Activated naive CD8-positive, alpha-beta T cell treated with anti-CD3 and anti-CD28 coated beads, Interleukin-2, amount 10 ng/mL, durations not matched to agents 7 days and 5 days (primary cell): ENCODE measurements at places on chromosomes 1 and 21.

DNA sequence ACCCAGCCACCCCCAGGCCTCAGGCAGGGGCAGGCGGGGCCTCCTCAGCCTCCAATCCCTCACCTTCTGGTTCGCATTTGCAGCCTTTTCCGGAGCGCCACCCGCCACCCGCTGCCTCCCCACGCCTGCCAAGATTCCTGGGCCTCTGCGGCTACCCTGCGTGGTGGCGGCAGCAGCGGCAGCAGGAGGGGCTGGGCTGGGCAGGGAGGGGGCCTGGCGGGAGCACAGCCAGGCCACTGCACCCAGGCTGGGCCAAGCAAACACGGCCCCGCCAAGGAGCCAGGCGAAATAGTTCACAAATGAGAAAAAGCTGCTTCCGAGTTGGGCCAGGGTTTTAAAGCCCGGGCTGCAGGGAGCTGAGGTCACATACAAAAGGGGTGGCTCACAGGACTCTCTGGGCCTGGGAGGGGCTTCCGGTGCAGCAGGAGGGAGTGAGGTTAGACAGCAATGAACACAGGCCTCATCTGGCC, 9.8 kb downstream of the COL8A2 start:
- DNase-seq: no peak

GRCh38 chr1:43234267-43234666, 35.5 kb upstream of the TMEM125 start:
- DNase-seq: no peak

- peak; percentile 56 for DNase-seq
Measured at GRCh38 chr21:42614396-42614795, 39.0 kb upstream of the PDE9A start.

DNA sequence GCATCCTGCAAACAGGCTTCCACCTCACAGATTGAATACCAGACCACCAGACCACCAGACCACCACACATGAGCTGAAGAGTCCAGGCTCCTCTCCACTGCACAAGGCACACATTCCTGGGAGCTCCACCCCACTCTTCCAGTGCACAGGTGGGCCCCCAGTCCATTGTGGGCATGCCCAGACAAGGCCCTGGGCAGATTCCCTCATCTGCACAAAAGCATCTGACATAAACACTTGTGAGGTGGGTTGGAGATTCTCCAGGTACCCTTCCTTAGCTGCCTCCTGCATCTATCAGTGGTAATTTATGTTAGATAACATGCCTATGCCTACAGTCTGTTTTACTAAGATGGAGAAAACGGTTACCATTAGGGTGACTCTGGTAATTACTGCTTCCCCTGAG, 11.6 kb upstream of the CTBS start:
- no peak for DNase-seq

DNA sequence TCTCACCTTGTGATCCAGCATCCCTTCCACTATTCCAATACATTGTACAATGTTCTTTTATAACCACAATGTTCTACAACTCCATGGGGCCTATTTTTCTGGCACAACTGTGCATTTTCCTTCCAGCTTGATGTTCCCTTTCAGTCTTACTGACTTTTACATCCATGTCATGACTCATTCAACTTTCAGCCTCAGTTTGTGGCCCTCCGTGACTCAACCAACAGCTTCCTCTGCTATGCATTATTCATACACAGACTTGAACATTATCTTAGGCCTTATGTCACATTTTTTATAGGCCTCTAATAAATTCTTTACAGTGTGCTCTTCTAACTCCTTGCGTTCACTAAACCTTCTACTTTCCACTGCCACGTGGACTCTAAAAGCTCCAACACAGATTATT, 119.4 kb upstream of the PRMT6 start:
- DNase-seq: no peak

DNA sequence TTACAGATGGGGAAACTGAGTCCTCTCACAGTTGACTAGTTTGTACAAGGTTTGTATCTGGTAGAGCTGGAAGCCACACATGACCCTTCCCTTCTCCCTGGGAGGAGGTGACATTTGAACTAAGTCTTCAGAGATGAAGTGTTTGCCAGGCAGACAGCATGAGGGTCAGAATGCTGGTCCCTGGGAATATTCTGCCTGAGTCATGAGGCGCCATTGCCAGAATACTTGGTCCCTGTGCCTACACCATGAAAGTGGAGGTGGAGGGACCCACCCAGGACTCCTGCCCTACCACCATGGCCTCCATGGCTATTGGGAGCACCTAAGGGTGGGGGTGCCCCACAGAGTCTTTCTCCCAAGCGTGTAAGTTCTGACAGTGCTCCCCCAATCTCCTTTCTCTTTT, 7.0 kb downstream of the RPS6KA1 start:
- DNase-seq: no peak

GRCh38 chr1:33137800-33138199, 44.0 kb downstream of the TRIM62 start:
- DNase-seq: peak; percentile 63

- no peak for DNase-seq
Measured at GRCh38 chr1:22808676-22809483, 98.2 kb downstream of the EPHB2 start.

DNA sequence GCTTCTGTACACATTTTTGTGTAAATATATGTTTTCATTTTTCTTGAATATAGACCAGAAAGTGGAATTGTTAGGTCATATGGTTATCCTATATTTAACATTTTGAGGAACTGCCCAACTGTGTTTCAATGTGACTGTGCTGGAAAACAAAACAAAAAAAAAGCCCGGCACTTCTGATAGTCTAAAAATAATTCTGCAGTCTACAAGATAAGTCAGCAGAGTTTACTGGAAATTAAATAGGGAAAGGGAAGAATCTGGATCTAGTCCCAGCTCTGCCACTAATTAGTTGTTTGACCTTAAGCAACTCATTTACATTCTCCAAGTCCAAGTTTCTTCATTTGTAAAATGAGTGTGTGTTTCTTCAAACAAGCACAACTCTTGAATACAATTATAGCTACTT, 869.1 kb upstream of the B3GALT2 start:
- DNase-seq: no peak

DNA sequence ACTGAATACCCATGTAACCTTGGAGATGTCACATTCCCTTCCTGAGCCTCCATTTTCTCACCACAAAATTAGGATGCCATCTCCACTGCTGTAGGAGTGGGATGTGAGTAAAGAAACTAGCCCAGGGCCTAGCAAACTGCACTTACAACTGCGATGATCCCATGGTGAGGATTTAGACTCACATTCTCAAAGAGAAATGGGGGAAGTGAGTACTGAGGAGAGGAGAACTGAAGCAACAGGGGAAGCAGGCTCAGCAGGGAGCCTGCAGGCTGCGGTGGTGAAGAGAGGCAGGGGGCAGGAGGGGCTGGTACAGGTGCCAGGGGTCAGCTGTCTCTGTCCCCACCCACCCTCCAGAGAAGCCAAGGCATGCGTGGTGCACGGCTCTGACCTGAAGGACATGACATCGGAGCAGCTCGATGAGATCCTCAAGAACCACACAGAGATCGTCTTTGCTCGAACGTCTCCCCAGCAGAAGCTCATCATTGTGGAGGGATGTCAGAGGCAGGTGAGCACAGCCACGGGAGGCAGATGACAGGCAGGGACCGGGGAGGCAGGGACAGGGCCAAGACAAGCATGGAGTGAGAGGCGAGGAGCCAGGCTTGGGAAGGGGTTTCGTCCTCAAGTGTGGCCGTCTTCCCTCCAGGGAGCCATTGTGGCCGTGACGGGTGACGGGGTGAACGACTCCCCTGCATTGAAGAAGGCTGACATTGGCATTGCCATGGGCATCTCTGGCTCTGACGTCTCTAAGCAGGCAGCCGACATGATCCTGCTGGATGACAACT, 16.4 kb upstream of the ATP1A4 start:
- no peak for DNase-seq

- DNase-seq: no peak
Measured at GRCh38 chr1:102572637-102573036, 535.7 kb downstream of the COL11A1 start.

DNA sequence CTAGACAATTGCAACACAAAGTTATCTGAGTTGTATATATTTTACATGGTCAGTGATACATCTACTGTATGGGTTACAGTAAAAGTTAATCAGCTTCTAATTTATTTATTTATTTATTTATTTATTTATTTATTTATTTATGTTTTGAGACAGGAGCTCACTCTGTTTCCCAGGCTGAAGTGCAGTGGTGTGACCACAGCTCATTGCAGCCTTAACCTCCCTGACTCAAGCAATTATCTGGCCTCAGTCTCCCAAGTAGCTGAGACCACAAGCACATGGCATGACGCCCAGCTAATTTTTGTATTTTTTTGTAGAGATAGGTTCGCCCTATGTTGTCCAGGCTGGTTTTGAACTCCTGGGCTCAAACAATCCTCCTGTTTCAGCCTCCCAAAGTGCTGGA, 241.6 kb downstream of the PTPRC start:
- DNase-seq: no peak

DNA sequence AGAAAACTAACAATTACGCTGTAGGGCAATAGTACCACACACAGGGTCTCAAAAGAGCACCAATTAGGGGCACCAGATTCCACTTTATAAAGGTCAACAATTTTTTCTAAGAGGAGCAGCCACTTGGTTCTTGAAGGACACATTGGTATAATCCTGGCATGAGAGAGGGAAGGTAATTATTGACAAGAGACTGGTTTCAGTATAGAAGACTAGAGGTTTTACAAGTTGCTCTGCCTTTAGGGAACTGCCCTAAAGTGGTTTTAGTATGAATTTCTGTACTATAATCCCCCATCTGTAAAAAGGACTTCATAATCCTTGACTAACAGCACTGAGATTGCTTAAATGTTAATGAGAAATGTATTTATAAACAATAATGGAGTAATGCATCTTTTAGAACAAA, 648.5 kb upstream of the PTBP2 start:
- DNase-seq: no peak

DNA sequence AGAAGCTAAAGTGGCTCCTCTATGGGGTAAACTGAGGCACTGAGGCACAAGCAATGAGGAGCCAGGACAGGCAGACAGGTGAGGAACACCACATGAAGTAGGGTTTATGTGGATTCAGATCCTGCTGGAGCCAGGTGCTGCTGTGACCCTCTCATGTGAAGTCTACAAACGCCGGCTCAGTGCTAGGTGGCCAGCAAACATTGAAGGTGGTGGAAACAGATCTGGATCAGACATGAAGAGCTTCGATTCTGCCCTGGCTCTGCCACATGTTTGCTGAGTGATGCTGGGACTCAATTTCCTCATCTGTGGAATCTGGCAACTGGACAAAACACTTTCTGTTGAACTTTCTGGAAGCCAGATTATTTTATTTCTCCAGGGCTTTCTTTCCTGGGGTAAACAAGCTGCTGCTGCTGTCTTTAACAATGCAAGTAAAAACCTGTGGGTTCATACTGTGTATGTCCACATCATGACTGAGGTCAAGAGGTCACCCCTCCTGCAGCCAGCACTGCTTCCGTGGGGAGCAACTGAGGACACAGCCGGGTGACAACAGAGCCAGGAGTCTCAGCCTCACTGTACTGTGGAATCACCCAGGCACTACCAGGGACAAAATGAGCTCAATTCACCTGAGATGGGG, 33.3 kb downstream of the HMGB4 start:
- no peak for DNase-seq

GRCh38 chr1:18108299-18109057, 880 bp downstream of the IGSF21 start:
- no peak for DNase-seq

DNA sequence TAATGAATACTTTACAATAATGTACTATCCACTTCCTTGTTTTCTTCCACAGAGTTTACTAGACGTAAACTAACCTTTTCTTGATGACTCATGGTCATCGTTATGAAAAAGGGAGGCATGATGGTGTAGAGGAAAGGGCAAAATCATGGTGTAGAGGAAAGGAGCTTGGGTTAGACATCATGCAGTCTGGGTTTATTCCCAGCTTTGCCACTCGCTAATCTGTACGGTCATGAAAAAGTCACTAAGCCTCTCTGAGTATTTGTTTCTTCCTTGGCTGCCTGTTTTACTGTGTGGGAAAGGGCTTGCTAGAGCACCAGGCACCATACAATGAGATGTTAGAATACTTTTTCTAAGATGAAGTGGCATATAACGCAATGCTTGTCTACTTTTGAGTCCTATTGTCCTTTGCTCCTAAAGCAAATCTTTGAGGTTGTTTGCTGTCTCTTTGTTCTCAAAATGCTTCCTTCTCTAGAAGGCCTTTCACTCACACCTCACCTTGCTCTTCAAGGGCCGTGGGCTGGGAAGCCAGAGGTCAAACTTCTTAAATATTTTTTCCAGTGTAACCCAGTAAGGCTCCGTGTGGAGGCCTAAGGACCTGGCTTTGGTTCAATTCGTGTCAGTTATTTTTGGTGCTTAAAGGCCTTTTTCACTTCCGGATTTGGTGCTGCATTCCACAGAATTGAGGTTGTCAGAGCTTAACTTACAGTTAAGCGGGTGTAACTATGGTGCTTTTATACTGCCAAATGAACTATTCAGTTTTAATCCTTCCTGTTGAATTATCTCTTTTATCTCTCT, 9.9 kb upstream of the ETV3 start:
- no peak for DNase-seq

DNA sequence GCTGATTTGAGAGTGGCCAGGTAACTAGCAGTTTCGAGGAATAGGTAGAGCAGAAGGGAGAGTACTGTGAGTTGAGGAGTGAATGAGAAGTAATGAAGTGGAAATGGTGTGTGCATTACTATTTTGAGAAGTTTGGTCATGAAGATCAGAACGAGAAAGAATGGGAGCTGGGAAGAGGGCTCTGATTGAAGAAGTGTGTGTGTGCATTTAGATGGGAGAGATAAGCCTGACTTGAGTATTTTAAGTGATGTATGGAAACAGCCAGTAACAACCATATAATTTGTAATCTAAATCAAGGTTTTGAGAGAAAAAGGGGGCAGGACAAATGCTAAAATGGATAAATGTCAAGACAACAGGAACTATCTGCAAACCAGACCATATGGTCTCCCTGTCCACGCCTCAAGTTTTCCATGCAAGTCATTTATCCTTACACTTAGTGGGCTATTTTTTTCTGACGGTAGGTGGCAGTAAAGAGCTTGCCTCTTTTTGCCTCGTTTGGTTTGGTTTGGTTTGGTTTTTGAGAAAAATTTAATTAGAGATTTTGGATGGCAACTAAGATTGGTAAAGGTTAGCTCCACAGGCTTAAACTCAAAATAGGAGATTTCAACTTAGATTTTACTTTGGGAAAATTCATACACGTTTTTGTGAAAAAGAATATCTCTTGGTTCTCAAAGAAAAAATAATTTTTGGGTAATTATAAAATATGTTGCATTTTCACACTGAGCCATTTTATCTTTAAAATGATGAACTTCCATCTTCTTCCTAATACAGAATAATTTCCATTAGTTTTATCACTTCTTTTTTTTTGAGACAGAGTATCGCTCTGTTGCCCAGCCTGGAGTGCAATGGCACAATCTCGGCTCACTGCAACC, 9.5 kb upstream of the B3GALNT2 start:
- no peak for DNase-seq

DNA sequence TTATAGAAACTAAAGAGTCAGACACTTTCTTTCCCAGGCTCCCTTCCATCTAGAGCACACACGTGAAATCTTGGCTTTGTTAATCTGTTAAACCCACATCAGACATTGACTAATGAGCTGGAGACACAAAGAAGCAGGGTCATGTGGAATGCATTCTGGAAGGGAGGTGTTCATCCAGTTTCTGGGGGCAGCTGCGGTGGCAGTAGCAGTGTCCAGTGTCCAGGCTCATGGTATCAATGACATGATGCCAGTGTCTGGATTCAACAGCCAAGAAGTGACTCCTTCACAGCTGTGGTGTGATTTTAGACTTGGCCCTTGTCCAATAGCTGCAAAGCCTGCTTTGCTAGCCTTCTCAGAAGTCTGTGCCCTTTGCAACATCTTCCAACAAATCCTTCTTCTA, 95.2 kb downstream of the NTPCR start:
- DNase-seq: no peak

- DNase-seq: no peak
Measured at GRCh38 chr1:205294175-205294917, 27.2 kb downstream of the NUAK2 start.

- no peak for DNase-seq
Measured at GRCh38 chr1:11227106-11228077, 35.0 kb downstream of the MTOR start.
